ENCODE measurements at places on chromosomes 6 and 20. TPM values are rescaled to one million over a fixed set of nuclear protein-coding genes. Genes with fewer than 3 reads are reported as not detected.

IRAK1BP1 gene
- 7.9 TPM for total RNA-seq

KIF25 gene
- not detected for total RNA-seq

HLA-DPB1 gene
- 0.27 TPM for total RNA-seq

GATA5 gene
- not detected for total RNA-seq

EDN3 gene
- total RNA-seq: not detected

ATAT1 gene
- 5.6 TPM for total RNA-seq

HELZ2 gene
- total RNA-seq: 27.0 TPM

NXT1 gene
- total RNA-seq: 30.8 TPM

APOBEC2 gene
- 0.16 TPM for total RNA-seq

MDFI gene
- not detected for total RNA-seq

NFATC2 gene
- 0.36 TPM for total RNA-seq

SLPI gene
- 0.63 TPM for total RNA-seq

SYS1 gene
- total RNA-seq: 29.4 TPM

GRCh38 chr20:13447385-13448180, 191.1 kb downstream of the TASP1 start:
- DNase-seq: no peak

DNA sequence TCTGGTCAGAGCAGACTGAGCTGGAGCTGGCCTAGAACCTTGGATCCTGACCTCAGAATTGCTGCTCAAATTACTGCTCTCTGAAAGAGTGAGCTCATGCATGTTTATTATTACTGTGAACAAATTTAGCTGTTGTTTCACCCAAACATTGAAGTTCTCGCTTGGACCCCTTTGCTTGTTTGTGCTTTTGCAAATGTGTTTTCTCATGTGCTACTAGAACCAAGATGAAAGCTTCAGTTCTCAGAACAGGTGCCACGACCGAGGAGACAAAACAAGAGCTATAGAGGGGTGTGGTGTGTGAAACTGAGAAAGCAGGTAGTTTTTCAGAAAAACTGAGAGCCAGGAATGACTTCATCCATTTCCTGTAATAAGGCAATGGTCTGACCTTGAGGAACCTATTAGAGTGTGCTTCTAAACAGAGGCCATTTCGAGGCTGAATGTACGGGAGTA, 50.0 kb upstream of the ESR1 start:
- DNase-seq: no peak

DNA sequence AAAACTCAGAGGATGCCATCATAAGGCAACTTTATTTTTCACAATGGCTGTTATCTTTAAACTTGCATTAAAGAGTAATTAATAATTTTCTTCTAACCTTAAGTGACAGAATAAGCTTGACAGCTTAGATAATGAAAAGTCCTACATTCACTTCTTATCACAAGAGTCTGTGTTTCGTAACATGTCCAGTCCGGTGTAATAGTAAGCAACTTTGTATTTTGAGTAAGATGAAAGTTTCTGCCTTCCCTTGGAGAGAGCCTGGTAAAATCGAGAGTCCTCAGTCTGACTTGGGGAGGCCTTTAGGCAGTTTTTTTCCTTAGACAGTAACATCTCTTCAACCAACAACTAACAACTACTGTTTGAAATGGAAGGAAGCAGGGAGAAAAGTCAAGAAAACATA, 195.6 kb downstream of the GRM1 start:
- DNase-seq: peak; percentile 43

GRCh38 chr6:36154286-36154685, 24.0 kb downstream of the MAPK13 start:
- no peak for DNase-seq

GRCh38 chr20:1382670-1383069, 10.2 kb downstream of the FKBP1A start:
- DNase-seq: peak; percentile 84

DNA sequence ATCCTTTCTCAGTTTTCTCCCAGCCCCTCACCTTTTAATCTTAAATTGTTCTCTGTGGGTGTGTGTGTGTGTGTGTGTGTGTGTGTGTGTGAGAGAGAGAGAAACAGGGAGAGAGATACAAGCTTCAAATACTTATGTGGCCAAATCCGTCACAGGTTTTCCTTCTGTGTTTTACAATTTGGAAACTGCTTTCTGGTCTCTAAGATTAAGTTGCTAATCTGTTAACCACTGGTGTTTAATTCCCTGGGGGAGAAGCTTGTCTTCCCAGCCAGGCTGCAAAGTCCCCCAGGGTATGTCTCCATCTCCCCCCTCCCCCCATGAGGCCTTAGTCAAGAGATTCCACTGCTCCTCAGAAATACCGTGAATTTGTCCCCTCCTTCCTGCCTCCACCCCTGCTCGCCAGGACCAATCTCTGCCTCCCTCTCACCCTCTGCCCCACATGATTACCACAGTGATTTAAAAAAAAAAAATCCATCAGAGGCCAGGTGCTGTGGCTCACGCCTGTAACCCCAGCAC, 49.0 kb downstream of the RIPOR3 start:
- DNase-seq: peak; percentile 37

- no peak for DNase-seq
These were observed 26.7 kb downstream of the SMAP1 start for GRCh38 chr6:70694371-70694770.

GRCh38 chr6:78570044-78570443, 297.3 kb upstream of the IRAK1BP1 start:
- no peak for DNase-seq

GRCh38 chr6:6916598-6916997, 191.2 kb upstream of the RREB1 start:
- DNase-seq: no peak

- DNase-seq: no peak
These were observed 31.4 kb downstream of the HDDC2 start for GRCh38 chr6:125270380-125270779.

DNA sequence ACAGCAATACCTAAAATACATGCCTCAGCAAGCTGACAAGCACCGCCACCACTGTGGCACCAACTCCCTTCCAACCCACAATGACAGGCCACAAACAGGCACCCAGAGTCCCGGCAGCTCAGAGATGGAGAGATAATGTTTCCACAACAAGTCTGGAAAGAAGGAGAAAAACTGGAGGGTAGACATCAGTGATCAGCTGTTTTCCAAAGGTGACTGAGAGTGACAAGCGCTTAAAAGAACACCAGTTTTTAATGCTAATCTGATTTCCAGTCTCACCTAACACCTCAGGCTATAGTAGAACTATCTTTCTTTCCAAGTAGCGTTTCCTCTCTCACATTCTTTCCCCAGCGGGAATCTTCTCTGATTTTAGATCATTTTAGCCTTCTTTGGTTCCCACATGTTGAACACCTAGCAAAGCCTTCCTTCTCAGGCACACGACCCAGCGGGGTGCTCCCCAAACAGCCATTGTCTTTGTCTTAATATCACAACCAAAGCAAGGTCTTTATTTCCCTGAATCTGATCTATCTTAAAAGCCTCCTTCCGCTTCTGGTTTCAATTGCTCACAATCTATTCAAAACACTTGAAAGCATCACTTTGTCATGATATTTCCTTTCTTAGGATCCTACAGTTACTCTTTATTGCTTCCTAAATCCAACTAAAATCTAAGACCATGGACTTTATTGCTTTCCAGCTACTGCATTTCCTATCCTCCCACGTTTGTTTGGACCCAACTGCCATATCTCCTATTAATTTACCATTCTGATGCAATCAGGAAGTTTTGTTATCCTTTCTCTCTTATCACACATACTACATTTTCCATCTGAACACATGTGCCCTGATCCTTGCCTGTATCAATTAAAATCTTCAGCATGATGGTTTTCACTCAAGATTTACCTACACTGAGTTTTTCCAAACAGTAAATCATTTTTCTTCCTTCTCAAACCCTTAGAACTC, 282.7 kb downstream of the ADGB start:
- DNase-seq: no peak

DNA sequence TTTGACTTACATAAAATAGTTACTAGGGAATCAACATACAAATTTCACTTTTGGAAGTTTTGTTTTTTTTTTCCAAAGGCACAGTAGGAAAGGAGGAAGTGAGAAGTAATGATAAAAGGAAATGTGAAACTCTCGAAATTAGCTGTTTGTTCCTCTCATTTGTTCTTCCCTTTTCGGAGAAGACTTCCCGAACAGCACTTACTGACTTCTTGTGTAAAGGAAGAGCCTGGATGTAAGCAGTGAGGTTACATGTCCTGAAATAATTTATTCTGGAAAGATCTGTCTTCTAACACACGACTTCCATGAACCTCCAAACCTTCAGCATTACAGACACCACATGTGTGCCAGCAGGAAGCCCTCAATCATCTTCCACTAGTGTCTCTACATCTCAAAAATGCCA, 59.1 kb downstream of the KIF16B start:
- no peak for DNase-seq
